ENCODE measurements at places on chromosomes 3 and 15.

- DNase-seq: peak; percentile 73
Measured at GRCh38 chr3:9746330-9746729, 3.4 kb upstream of the OGG1 start.

- no peak for DNase-seq
Measured at GRCh38 chr3:144409319-144409718, 437.7 kb downstream of the DIPK2A start.

- no peak for DNase-seq
Measured at GRCh38 chr3:112407888-112408702, 75.1 kb downstream of the CD200 start.

GRCh38 chr3:53079147-53079546, 33.3 kb upstream of the SFMBT1 start:
- DNase-seq: no peak

DNA sequence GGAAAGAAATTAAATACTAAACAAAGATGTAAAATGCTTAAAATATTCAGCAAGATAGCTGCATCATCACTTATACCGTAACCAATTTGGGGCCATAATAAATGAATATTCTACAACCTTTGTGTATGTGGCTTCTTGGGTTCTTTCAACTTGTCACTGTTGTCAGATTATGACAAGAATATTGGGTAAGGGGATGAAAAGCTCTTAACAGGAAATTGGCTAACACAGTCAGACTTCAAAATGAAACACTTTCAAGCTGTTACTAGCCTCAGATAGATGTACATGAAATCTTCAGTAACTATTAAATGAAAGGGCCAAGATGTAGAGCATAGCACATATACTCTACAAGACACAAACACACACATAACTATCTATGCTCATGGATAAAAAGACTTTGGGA, 38.7 kb upstream of the ZNF385D start:
- DNase-seq: no peak

- no peak for DNase-seq
Measured at GRCh38 chr15:32688151-32688639, 29.6 kb upstream of the GREM1 start.
